Hair follicle dermal papilla cell (primary cell): ENCODE measurements at places on chromosomes 5 and 9. TPM values are rescaled to one million over a fixed set of nuclear protein-coding genes. Genes with fewer than 3 reads are reported as not detected.

The DOCK2 gene
- 5.7 and 9.8 TPM in 2 replicates for total RNA-seq

The GLDC gene
- not detected in 2 replicates for total RNA-seq

The DMGDH gene
- 2.6 and 3.9 TPM in 2 replicates for total RNA-seq

The MAMDC2 gene
- total RNA-seq = 9.9 and 27.4 TPM in 2 replicates

The IGIP gene
- 10.4 and 14.4 TPM in 2 replicates for total RNA-seq

The C9orf50 gene
- 0.61 TPM in 1 of 2 replicates, not detected in the other for total RNA-seq

The C1QTNF3 gene
- 0.36 and 1.8 TPM in 2 replicates for total RNA-seq

The STC2 gene
- 553 and 581 TPM in 2 replicates for total RNA-seq

The MARCOL gene
- total RNA-seq = not detected in 2 replicates

The OBP2B gene
- total RNA-seq = not detected in 2 replicates

The NEUROG1 gene
- total RNA-seq = not detected in 2 replicates
